Stimulated activated CD4-positive, alpha-beta T cell treated with anti-CD3 and anti-CD28 coated beads, Interleukin-1b, Interleukin-23, amount 100 ng/mL, for 1 hour (primary cell): ENCODE measurements at places on chromosomes 11 and 22.
A peak's percentile ranks its signal among the peaks of the same experiment; 100 is the strongest.

DNA sequence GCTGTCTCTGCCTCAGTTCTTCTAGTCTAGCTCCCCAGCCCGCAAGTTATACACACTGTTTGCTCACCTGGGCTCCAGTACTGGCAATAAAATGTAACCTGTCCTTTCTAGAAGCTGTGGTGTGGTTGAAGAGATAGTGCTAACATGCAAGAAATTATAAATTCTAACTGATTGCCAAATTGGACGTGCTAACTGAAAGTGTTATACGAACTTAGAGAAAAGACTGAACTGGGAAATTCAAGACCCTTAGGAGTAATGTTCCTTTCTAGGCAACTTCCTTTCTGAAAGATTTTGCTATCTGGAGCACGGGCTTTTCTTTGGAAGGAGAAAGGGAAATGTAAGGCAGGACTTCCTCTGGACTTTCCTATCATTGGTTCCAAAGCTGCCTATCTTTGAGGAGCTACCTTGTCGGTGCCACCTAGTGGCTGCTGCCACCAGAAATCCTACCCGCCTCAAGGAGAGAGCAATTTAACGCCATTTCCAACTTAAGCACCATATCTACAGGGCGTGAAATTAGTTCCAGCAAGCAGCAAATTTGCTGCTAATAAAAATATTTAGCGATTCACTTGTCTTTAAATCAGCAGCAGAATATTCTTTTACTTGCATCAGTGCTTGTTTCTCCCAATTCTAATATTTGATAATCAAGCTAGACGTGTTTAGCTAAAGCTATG, 12.7 kb upstream of the TMEM218 start:
- DNase-seq, result no peak

- DNase-seq, result no peak
Observed at GRCh38 chr11:60375316-60375715, 3.0 kb upstream of the MS4A7 start.

DNA sequence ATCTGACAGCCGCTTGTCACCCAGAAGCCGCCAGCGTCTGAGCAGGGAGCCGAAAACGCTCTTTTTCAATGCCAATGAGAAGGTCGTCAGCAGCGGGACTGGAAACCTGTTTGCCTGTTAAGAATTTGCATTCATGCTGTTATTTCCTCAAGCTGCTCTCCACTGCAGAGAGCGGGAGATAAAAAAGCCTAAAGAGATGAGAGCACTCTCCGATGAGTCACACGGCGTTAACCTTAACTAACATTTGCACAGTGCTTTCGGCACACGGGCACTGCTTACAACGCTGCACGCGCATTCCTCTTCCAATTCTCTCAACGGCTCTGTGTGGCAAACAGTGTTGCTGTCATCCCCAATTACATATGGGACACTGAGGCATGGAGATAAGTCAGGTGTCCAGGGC, 40.0 kb upstream of the RTL6 start:
- no peak for DNase-seq

GRCh38 chr11:128831174-128832120, 35.6 kb downstream of the KCNJ1 start:
- DNase-seq, result peak; percentile 72

GRCh38 chr11:28919194-28919593, 811.0 kb downstream of the METTL15 start:
- DNase-seq, result no peak

- no peak for DNase-seq
Observed at GRCh38 chr11:123364080-123364479, 66.0 kb upstream of the GRAMD1B start.

GRCh38 chr22:32817137-32817730, 15.7 kb downstream of the TIMP3 start:
- DNase-seq, result no peak

- DNase-seq, result no peak
Observed at GRCh38 chr11:1336836-1337646, 27.6 kb upstream of the TOLLIP start.

GRCh38 chr11:45857961-45858474, 10.7 kb downstream of the CRY2 start:
- no peak for DNase-seq

GRCh38 chr11:102966011-102966410, 10.5 kb upstream of the MMP13 start:
- DNase-seq, result no peak

- no peak for DNase-seq
Observed at GRCh38 chr11:1073261-1073724, 1.4 kb upstream of the MUC2 start.

DNA sequence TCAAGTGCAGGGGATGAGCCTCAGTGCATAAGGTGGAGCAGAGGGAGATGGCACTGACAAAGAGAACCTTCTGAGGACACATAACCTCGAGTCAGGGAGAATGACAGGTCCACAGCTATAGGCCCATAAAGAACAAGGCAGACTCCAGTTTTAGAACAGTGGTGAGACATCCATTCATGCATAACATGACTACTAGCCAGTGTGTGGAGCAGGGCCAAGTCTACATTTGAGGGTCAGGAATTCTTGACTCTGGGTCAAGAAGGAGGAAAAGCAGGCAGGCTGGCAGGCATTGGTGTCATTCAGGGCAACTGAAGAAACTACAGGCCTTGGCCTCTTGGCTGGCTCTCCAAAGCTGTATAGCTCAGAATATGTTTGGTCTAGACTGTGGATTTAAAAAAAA, 54.9 kb downstream of the MTNR1B start:
- no peak for DNase-seq

DNA sequence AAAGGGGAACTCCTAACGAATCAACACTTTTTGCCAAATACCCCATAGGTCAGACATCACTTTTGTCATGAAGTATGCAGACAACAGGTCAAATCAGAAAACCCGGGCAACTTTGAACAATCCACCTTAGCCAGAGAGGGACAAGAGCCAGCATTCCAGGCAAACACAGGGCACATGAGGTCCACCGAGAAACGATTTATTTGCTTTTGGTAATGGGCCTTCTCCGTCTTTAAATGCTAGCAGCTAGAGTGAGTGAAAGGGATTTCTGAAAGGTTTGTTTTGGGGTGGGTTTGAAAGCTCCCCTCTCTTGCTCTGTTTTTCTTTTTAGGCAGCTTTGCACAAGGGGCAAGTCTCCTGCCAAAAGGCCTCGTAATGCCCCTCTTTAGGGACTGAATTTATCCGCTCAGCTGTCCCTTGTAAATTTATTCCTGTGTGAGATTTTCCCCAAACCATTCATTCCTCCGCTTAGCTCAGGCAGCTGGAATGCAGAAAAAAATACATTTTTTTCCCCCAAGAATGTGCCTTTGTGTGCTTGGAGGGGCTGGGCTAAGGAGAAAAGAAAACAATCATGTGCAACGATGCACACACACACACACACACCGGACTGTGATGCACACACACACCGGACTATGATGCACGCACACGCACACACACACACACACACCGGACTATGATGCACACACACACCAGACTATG, 196.9 kb downstream of the SNX19 start:
- DNase-seq, result no peak

GRCh38 chr11:134530636-134531326, 118.7 kb upstream of the B3GAT1 start:
- DNase-seq, result no peak

DNA sequence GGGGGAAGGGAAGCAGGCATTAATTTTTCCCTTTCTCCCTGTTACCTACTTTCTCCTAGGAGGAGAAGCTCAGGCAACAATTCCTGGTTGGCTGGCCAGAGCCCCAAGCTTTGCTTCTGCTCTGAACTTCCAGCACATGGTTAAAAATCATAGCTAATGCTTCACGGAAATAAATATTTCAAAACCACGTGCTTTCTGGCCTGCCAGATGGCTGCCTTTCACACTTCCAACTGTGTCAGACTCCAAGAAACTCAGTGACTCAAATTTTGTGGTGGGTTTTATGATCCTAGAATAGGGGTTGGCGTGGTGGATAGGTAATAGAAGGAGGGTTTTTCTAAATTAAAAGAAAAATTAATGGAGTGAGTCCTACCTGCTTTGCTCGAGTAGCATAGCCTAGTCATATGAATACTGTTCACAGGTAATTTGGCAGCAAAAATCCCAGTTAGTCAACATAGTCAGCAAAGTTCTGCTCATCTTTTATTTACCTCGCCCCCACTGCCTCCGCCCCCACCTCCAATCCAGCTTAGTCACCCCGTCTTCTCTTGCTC, 58.6 kb downstream of the SC5D start:
- no peak for DNase-seq

GRCh38 chr11:106493751-106494150, 416.3 kb downstream of the AASDHPPT start:
- no peak for DNase-seq

- DNase-seq, result no peak
Observed at GRCh38 chr22:35422145-35422544, 22.2 kb downstream of the MCM5 start.

- no peak for DNase-seq
Observed at GRCh38 chr11:61153593-61154095, 7.6 kb downstream of the VPS37C start.

DNA sequence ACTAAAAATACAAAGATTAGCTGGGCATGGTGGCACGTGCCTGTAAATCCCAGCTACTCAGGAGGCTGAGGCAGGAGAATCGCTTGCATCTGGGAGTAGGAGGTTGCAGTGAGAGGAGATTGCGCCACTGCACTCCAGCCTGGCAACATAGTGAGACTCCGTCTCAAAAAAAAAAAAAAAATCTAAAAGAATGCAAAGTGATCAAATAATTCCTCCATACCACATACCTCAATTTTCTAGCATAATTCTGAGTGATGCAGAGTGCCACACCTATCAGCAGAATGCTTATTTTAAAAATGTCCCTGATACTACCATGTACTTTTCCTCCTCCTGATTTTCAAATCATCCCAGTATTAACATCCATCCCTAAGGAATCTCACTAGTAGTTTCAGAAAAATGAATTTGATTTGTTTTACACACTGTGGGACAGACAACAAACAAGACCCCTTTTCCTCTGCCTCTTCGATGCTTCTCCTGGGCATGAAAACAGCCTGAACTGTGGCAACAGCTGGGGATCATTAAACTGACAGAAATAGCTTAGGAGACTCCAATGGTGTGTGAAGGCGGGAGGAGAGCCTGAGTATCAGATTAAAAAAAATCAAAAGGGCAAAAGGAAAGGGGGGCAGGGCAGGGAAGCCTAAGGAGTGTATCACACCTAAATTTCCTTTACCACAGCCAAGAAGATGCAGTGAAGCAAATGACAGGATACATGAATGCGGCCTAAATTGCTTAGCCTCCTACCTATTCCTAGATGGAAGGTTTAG, 114.7 kb downstream of the SGSM3 start:
- no peak for DNase-seq

DNA sequence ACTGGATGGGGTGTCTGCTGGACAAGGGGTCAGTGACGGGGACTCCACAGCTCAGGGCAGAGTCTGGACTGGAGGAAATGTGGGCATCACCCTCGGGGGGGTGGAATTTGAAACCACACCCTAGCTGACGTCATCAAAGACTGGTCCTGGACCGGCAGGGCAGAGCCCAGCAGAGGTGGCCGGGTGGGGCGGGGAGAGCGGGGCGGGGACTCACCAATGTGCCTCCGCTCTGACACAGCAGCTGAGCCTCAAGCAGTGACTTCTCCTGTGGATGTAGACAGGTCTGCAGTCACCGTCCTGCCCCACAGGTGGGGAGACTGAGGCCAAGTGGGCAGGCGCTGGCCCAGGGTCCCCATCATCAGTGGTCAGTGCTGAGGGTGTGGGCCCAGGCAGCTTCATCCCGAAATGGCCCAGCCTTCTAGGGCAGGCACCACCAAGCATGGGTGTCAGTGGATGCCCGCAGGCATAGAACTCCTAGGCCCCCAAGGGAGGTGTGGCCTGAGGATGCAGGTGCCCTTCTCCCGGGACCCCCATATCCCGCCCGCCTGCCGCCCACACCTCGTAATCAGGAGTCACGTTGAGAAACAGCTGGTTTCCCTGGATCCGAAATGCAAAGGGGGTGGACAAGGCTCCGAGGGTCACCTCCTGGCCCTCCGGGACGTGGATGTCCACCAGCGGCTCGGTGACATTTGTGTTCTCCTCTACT, 603 bp downstream of the CDHR5 start:
- no peak for DNase-seq

- no peak for DNase-seq
Observed at GRCh38 chr11:119471329-119471728, 48.4 kb upstream of the THY1 start.

GRCh38 chr22:20430101-20430719, 7.4 kb downstream of the SCARF2 start:
- no peak for DNase-seq
